Hematopoietic multipotent progenitor cell treated with erythropoietin and hydrocortisone succinate and interleukin-3 and kit ligand, for 17 days (in vitro differentiated cells): ENCODE measurements at places on chromosomes 6 and 20.

GRCh38 chr20:63521602-63522001, 1.0 kb downstream of the PPDPF start:
- no peak for DNase-seq

- DNase-seq = no peak
Observed at GRCh38 chr6:41298785-41299502, 12.5 kb upstream of the TREM1 start.

DNA sequence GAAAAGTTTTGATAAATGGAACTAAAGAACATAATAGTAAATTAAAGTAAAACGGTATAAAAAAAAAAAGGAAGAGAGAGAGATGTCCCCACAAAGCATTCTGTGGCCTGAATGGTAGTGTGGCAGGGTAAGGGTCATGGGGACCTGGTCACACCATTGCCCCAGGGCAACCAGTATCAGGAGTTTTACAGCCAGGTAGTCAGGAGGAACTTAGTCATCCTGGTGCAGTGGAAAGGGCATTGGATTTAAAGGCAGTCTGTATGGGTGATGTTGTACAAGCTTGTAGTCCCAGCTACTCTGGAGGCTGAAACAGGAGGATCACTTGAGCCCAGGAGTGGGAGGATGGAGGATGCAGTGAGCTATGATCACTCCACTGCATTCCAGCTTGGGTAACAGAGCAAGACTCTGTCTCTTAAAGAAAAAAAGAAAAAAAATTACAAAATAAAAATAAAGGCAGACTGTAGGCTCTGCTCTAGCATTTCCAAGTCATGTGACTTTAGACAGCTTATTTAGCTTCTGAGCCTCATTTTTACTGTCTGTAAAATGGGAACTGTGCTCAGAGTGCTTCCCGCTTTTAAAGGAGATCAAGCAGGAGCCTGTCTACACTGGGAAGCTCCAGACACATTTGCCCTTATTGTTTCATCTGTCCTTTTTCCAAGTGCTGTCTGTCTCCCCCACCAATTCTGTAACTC, 112.8 kb upstream of the ARMC2 start:
- no peak for DNase-seq

- DNase-seq = no peak
Observed at GRCh38 chr6:137872581-137873115, 5.6 kb downstream of the TNFAIP3 start.

- DNase-seq = no peak
Observed at GRCh38 chr6:51562198-51562597, 525.2 kb downstream of the PKHD1 start.

GRCh38 chr6:80508885-80509630, 402.6 kb downstream of the BCKDHB start:
- no peak for DNase-seq
